ENCODE measurements at places on chromosomes 5 and 9.
A peak's percentile ranks its signal among the peaks of the same experiment; 100 is the strongest.

- no peak for DNase-seq
Observed at GRCh38 chr9:68912561-68912960, 101.4 kb downstream of the PRKACG start.

GRCh38 chr5:72612810-72613209 lies 105.6 kb upstream of the ZNF366 start:
- no peak for DNase-seq

- DNase-seq: no peak
Observed at GRCh38 chr5:84602371-84602771, 217.7 kb upstream of the EDIL3 start.

- no peak for DNase-seq
Observed at GRCh38 chr9:86788456-86788855, 158.8 kb downstream of the GAS1 start.

DNA sequence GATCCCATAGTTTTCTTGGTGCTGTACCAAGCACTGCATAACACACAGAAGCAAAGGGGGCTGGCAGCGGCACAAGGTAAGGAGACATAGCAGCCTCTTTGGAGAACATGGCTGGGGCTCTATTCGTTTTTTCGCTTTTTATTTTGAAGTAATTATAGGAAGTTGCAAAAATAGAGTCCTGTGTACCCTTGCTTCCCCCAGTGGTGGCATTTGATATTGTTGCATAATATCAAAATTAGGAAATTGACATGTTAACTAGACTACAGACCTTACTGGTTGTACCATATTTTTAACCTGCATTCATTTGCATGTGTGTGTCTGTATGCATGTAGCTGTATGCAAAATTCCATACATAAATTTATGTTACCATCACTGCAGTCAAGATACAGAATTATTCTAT lies 6.6 kb upstream of the UBQLN1 start:
- no peak for DNase-seq

DNA sequence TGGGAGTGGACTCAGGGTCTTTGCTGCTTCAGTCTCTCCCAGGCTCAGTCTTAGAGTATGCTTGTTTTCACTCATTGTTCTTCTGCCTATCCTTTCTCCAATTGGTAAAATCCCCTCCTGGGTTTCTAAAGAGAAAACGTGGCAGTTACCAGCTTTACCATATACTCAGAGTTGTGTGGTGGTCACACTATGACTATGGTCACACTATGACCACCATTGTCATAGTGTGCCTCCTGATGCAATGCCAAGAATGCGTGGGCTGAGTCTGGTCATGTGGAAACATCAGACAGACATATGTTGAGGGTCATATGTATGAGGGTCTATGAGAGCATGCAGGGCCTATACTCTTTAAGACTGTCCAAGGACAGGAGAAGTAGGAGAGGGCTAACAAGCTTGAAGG lies 326.5 kb upstream of the PRR16 start:
- no peak for DNase-seq

DNA sequence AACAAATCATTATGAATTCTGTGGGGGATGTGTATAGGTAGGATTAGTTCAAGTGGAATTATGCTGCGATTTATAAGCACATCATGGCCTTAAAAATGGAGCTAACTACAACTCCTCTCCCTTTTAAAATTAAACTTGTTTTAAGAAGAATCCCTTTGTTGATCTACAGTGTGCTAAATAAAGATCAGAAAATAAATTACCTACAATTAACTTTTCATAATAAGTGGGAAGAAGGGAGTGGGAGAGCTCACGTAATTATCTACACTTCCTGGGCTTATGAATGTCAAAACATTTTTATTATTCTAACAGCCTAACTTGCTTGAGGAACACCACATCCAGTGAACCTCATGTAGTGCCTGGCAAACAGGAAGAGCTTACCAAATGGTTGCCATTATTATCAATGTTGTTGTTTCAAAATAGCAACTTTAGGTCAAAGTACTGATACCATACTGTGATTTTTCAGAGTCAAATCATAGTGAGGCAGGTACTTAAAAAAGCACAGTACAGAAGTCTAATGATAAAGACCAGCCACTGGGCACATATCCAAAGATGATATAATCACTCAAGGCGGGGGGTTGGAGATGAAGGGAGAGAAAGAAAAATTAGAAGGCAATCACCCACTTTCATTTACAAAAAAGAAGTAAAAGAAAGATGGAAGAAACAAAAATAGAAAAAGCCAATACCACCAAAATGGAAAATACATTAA lies 174.0 kb downstream of the RAPGEF6 start:
- DNase-seq: no peak

- no peak for DNase-seq
Observed at GRCh38 chr5:153674356-153674755, 183.9 kb downstream of the GRIA1 start.

DNA sequence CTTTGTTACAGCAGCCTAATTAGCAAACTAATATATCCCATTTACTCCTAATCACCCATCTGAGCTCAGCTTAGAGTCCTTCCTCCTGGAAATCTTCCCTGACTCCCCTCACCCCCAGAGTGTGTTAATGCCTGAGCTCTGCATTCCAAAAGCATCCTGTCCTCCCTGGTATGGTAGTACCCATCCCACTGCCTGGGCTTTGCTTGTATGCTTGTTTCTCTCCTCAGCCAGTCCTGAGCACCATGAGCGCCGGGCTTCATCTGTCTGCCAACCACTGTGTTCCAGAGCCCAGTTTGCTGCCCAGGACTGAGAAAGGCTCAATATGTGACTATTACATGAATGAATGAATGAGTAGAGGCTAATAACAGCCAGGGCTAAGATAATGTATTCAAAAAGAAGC lies 272.4 kb downstream of the CDK5RAP2 start:
- no peak for DNase-seq

GRCh38 chr9:70641031-70641430 lies 226.6 kb upstream of the KLF9 start:
- no peak for DNase-seq

GRCh38 chr9:74526215-74526614 lies 29.1 kb downstream of the RORB start:
- DNase-seq: no peak

DNA sequence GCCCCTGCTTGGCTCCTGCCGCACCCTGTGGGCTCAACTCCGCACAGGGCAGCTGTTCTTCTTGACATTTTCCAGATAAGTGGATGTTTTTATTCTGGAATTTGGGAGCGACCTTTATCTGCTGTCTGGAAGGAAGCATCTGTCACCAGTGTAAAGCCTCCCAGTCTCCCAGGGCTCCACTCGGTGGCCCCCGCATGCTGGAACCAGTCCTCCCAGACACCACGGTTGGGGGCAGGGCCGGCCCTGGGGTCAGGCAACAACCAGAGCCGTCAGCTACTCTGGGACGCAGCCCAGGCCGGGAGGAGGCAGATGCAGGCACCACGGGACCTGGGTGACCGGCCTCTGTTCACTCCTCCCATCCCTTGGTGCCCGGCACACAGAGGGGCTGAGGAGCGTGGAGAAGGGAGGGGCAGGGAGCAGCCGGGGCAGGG lies 92.8 kb upstream of the ADAMTS2 start:
- peak; percentile 67 for DNase-seq

- no peak for DNase-seq
Observed at GRCh38 chr5:83551821-83552220, 80.3 kb downstream of the VCAN start.

- no peak for DNase-seq
Observed at GRCh38 chr5:170429014-170429413, 39.8 kb upstream of the KCNMB1 start.

DNA sequence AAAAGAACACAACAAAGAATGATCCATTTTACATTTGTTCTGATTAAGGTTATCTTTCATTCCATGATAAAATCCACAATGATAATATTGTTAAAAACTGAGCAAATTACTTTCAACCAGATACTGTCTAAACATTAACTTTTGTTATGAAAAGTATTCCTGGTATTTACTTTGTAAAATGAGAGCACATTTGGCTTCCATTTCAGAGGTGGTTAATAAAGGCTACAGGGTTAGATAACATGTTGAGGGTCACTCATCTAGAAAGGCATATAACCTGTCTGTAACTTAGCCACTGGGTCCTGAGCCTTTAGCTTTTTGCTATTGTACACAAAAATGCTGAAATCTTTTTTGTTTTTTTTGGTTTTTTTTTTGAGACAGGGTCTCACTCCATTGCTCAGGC lies 99.3 kb downstream of the ANXA2R start:
- no peak for DNase-seq

- peak; percentile 57 for DNase-seq
Observed at GRCh38 chr5:151244206-151244605, 8.8 kb upstream of the GM2A start.

DNA sequence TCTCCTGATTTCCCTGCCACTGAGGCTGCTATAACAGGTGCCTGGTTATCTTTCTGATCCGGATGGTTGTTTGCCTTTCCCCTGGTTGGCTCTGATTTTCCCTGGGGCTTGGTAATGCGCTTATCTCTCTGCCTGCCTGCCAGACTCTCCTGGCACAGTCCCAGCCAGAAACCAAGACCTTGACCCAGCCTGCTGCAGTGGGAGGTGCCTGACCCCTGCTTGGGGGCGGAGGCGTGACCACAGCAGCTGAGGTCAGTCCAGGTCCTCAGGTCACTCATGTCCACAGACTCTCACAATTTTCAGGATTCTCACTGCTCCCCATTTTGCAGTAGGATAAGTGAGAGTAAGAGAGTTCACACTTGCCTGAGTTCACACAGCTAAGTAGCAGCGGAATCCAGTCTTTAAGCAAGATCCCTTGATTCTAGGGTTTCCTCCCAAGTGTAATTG lies 24.4 kb upstream of the SYNPO start:
- no peak for DNase-seq

- DNase-seq: no peak
Observed at GRCh38 chr5:83313436-83313835, 158.1 kb upstream of the VCAN start.

DNA sequence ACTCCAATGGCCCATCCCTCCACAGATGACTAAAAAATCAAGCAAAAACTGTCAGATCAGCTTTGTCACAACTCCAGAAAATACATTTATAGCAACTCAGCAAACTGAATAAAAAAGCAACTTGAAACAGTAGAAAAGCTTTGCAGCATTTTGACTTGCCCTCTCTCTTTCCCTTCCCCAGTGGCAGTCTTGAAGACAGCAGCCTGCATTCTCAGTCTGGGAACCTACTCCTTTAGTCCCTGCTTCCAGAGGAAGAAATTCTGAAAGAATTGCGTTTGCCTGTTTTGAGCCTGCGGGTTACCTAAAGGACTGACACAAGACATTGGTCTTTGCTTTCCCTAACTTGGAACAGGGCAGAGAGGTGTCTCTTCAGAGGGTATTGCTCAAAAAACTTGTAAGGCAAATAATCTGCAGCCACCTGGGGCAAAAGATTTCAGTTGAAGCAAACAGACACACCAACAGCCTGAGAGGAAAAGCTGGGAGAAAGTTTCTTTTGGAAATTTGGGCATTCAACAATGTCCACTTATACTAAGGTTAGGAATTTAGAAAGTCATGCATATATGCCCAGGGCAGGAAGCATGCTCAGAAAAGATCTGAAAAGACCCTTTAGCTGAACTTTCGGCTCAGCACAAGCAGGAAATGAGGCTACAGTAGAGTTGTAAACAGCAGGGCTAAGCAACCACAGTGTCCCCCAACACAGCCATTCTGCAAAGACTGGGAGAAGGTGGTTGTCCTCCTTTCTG lies 15.2 kb upstream of the SLC35D2 start:
- no peak for DNase-seq

DNA sequence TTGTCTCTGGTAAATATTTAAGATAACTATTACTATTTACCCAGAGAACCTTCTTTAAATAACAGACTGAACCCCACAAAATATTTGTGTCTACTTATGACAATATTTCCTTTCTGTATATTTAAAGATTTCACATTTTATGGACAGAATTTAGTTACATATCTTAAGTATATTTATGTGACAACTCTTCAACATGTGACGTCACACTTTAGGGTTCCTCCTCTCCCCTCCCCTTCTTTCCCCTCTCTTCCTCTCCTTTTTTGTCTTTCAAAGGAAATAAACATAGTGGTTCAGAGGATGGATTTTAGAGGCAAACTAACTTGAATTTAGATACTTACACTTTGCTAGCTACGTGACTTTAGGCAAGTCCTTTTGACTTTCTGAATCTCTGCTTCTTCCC lies 655.6 kb upstream of the NUDT12 start:
- no peak for DNase-seq

GRCh38 chr5:151039665-151040064 lies 19.3 kb downstream of the GPX3 start:
- DNase-seq: no peak

DNA sequence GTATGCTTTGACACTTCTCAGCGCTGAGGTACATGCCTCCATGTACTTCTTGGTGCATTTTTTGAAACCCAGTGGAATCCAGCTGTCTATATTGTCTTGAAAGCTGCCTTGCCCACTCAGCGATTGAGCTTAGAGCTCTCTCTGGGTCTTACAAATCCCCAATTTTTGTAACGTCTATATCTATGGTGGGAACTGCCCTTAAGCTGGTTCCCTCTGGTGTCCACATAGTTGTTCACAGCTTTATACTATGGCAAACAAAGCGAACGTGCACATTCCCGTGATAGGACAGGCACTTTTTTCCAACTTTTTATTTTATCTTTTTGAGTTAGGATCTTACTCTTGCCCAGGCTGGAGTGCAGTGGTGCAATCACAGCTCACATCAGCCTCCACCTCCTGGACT lies 20.9 kb downstream of the CDHR2 start:
- DNase-seq: no peak
